Foreskin melanocyte (primary cell): ENCODE measurements at places on chromosomes 3 and 15.

DNA sequence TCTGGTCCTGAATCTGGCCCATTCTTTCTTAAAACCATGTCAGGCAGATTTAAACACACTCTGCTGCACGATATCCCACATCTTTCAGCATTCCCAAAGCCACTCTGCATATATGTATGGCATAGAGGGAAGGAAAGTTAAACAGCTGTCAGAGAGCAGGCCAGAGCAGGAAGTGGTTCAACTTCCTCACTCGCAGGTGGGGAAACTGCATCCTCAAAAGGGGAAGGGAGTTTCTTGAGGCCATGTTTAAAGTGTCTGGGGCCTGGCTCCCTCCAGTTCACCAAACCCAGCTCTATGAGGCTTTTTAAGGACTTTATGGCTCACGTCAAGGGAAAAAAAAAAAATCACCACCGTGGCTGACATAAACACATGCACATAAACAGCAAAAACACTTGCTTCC is 123.1 kb downstream of the OPA1 start:
- DNase-seq, result no peak

GRCh38 chr3:129554356-129555152 is 11.6 kb downstream of the H1-8 start:
- DNase-seq, result no peak

- DNase-seq, result no peak
These were observed 289.2 kb downstream of the ROBO2 start for GRCh38 chr3:77329116-77329515.

GRCh38 chr15:101033801-101034200 is 114.6 kb downstream of the LRRK1 start:
- DNase-seq, result no peak

- no peak for DNase-seq
These were observed 9.5 kb downstream of the TTBK2 start for GRCh38 chr15:42911058-42911592.

DNA sequence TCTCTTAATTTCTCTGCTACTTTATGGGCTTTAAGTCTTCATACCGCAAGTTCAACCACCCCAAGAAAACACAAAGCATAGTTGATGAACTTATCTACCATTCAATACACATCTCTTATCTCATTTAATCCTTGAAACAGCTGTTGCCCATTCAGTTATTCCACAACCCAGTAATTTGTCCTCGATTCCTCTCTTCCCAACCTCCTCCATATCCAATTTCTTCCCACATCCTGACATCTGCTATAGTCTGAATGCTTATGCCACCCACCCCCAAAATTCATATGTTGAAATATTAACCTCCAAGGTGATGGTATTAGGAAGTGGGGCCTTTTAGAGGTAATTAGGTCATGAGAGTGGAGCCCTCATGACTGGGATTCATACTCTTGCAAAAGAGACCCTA is 345.4 kb downstream of the ERC2 start:
- DNase-seq, result no peak

DNA sequence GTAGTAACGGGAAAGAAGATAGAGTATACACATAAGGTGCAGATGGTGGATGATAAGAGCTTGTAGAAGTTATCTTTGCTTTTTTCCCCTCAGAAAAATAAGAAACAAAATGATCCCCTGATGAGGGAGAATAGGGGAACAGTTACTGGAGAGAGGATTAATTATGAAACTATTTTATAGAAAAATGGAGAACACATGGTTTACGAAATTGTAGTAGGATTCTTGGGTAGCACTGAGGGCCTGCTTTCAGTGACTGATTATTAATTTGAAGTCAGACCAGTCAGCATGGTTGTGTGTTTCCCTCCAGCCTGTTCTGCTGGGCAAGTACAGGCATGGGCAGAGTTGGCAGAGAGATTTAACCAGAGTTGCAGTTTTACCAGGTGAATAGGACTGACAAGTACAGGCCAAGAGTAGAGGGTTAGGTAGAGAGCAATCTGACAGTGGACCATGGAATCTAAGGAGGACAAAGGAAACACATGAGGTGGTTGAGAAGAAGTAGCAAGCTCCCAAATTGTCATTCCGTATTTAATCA is 5.9 kb downstream of the SLC49A4 start:
- no peak for DNase-seq

DNA sequence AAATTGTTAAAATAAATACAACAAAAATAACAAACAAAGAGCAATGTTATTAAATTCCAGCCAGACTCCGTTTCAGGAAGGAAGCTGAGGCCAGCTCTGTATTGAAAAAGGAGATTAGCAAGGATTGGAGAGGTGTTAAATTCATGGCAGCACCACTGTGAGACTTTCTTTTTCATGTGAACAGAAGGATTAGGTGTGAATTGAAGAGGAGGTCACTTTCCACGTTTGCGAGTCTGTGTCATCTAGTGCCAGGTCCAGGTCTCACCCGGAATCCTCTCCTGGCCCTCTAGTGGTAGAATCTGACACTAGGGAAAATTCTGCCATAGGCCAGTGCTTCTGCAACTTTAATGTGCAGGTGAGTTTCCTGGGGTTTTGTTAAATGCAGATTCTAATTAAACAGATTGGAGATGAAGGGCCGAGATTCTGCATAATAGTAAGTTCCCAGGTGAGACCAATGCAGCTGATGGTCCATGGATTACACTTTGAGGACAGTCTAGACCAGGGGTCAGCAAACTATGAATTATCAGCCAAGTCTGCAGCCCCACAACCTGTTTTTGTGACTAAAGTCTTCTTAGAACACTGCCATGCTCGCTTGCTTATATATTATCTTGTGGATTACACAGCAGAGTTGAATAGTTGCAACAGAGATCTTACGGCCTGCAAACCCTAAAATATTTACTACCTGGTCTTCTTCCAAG is 9.2 kb upstream of the SLC6A1 start:
- DNase-seq, result no peak

GRCh38 chr3:9957214-9957613 is 5.0 kb upstream of the PRRT3 start:
- DNase-seq, result no peak

GRCh38 chr3:78129707-78130106 is 1089.8 kb downstream of the ROBO2 start:
- DNase-seq, result no peak

DNA sequence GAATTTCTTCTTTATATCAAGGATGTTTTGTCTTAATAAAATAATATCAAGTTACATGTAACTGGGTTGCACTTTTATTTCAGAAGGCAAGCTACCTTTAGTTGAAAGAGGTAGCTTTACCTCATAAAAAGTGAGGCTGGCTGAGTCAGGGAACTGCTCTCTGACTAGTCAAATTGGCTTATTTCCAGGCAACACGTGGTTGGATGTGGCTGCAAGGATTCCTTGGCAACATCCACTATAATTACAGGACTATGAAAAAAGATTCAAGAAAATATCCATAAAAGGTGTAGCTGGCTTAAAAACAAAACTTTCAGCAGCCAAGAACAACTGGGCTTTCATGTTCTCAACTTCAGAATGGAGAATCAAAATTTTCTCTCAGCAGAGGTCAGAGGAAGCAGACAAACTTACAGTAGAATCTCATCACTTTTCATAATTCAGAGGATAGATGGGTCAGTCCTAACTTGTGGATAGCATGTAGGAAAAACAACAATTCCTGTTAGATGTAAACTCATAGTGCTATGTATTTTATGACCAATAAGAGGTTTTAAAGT is 779.1 kb downstream of the MECOM start:
- peak; percentile 14 for DNase-seq

DNA sequence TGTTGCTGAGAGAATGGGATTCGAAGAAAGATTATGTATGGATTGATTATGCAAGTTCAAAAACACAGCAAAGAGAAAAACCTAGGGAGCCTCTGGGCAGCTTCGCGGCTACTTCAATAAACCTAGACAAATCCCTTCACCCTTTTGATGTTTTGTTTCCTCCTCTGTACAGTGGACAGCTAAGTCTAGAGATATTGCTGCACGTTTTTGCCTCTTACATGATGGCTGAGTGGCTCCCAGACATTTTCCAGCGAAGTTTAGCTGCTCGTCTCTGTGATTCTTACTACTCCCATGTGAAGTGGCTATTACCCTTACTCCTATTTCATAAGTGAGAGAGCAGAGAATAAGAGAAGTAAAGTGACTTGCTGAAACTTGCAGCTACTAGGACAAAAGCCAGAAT is 695.0 kb upstream of the GRM7 start:
- DNase-seq, result no peak

- DNase-seq, result no peak
These were observed 210.1 kb upstream of the ARHGEF26 start for GRCh38 chr3:153911116-153911515.

GRCh38 chr15:79261836-79262235 is 20.7 kb upstream of the ANKRD34C start:
- no peak for DNase-seq

DNA sequence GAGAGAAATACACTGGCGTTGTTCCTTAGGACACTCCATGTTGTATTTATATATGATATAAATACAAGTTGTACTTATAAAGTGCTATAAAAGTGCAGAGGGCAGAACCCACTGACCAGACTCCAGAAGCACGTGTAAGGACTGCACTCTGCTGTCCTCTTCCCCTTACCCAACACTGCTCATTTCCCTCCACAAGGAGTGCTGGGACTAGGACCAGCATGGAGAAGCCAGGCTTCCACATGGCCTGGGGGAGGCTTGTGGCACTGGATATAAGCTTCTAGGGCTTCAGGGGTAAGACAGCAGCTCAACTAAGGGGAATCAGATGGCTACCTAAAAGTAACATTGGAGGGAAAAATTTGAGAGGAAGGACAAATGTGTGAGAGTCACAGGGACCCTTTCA is 556.9 kb downstream of the IGSF11 start:
- DNase-seq, result no peak

DNA sequence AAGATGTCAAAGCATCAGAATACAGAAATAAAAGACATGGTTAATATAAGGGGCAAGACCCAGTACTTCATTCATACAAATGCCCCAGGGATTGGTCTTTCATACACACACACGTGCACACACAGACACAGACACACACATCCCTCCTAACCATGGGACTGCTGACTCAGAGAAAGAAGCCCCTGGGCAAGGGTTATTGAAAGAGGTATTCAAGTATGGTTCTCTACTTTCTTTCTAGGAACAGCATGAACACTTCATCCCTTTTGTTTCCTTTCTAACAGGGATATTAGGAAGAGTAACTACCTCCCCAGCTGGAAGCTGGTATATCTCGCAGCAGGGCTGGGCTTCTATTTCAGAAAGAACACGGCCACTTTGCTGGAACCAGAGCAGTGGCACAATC is 33.2 kb upstream of the ZFAND6 start:
- DNase-seq, result peak; percentile 96

GRCh38 chr3:15107075-15107947 is 8.4 kb upstream of the RBSN start:
- no peak for DNase-seq

DNA sequence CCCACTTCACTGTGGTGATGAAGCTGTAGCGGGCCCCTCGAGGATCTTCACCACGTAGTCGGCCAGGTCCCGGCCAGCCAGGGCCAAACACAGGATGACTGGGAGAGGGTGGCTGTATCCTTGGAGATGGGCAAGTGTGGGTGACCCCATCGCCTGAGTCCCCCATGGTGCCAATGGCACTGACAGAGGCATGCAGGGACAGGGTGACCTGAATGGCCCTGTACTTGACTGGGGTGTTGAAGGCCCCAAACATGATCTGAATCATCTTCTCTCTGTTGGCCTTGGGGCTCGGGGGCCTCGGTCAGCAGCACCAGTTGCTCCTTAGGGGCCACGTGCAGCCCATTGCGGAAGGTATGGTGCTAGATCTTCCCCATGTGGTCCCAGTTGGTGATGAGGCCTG is 17.1 kb upstream of the AP3B2 start:
- no peak for DNase-seq

DNA sequence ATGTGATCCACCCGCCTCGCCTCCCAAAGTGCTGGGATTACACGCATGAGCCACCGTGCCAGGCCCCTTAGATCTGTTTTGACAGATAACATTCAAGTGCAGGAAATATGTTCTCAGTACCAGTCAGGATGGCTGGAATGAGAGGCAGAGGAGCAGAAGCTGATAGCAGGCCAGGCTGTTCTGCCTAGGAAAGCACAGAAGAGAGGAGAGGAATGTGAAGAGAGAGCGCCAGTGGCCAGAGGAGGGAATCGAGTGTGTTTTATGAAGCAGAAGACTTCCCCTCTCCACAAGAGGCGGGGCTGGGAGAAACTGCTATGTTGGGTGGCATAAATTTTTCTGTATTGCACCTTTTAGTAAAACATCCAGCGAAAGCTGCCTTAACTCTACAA is 32.0 kb upstream of the RYK start:
- DNase-seq, result no peak

GRCh38 chr3:10430805-10431204 is 74.6 kb downstream of the ATP2B2 start:
- no peak for DNase-seq

GRCh38 chr3:39506863-39507262 is 39.4 kb downstream of the MOBP start:
- DNase-seq, result no peak

DNA sequence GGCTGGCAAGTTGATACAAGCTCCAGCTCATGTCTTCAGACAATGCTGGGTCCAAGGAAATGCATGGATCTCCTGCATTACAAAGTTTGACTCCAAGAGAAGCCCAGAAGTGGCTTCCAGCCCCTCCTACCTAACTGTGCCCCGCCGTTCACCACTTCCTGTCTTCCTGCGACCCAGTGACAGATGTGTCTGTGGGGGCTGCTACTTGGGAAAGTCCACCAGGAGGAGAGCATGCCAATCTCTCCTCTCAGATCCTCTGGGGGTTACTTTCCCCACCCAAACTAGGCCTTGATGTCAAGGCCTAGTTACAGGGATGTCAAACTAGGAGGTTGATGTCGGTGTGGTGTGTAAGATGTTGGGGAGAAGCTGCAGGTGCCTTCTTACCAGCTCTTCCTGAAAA is 133.6 kb upstream of the RASGRP1 start:
- no peak for DNase-seq

DNA sequence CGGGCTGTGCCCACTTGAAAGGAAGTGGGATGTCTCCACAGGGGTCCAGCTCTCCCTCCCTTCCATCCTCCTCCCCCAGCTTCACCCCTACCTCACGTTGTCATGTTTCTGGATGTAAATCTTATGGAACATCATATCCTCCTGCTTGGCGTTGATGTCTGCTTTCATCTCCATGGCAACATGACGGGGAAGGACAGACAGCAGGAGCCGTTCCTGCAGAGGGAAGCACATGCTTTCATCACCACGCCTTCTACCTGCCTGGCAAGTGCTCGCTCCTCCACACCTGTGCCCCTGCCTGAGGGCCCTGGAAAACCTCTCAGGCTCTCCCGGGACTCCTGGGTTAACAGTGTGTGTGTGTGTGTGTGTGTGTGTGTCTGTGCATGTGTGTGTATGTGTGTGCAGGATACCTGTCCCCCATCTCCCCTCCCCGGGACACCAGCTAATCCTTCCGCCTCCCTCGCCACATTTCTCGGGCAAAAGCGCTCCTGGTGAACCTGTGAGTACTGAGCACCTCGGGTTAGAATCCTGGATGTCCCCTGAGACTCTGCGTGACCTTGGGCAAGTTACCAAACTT is 101.1 kb downstream of the ADCY5 start:
- DNase-seq, result no peak

DNA sequence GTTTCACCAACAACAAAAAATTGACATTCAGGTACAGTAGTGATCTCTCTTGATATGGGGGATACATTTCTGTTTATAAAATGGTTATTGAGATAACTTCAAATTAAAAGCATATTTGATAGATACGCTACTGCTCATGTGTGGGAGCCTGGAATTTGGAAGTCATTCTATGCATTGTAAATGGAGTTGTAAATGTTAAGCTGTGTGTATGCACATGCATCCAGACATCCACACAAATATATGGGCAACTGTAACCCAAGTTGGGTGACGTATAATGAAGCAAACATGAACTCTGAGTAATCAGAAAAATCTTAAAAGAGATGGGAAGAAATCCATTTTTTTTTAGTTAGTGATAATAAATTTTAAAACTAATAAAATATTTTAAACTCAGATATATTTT is 9.8 kb downstream of the KLHL24 start:
- no peak for DNase-seq

- DNase-seq, result no peak
These were observed 21.6 kb downstream of the RLBP1 start for GRCh38 chr15:89199746-89200145.
